NCI-H526 treated with DMSO at 0.1 percent for 48 hours (cell line): ENCODE measurements at places on chromosomes 6 and 20.

GRCh38 chr6:110542311-110543024 lies 66.1 kb upstream of the SLC22A16 start:
- no peak for DNase-seq

- no peak for DNase-seq
These were observed 34.7 kb downstream of the SLC2A4RG start for GRCh38 chr20:63774306-63774705.

DNA sequence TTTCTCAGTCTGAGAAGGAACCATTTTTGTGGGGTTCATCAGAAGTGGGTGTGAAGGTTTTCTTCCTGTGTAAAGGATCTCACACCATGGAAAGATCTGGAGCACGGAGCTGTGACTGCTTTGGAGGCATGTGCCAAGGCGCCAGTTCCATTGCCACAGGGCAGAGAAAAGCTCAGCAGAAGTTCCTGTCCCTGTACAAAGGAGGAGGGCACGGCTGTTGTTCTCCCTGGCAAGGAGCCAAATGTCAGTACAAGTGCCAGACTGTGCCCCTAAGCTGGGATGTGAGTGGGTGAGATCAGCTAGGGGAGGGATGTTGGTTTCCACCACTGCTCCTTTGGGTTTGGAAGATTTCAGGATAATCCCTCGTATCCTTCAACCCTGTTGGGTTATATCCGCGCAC lies 117.3 kb downstream of the CRYBG1 start:
- DNase-seq = no peak

- no peak for DNase-seq
These were observed 18.7 kb downstream of the ZNF451 start for GRCh38 chr6:57108691-57109090.

DNA sequence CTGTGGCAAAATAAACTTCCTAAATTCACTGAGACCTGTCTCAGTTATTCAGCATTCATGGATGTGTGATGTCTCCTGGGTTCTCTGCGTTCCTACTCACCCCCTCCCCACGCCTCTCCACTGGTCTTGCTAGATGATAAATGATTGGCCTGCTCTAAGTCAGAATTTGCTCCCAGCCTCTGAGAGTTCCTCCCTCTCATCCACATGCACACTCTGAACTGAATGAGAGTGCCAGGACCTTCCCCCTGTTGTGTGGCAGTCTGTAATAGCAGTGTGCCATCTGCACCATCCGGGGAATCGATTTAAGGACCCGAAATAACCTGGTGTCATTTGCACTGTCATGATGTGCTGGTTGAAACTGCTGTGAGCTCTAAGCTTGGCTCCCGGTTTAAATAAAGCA lies 135.8 kb upstream of the AFDN start:
- no peak for DNase-seq

- DNase-seq = no peak
These were observed at the start of gene PTK6 for GRCh38 chr20:63536997-63537524. Gene PTK6 (minus strand): TSS chr20:63537376. CDS start chr20:63537314, 62 bp downstream.

DNA sequence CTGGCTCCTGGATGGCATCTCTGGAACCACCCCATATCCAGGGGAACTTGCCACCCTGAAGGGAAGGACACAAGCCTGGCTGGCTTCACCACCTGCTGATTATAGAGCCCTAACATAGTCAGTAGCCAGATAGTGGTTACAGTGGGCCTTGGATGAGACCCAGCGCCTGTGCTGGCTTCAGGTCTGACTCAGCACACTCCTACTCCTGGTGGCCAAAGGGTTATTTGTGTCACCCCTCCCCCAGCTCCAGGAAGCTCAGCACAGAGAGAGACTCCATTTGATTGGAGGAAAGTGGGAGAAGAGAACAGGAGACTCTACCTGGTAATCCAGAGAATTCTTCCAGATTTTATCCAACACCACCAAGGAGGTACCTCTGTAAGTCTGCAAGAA lies 12.8 kb downstream of the SNX14 start:
- DNase-seq = no peak

DNA sequence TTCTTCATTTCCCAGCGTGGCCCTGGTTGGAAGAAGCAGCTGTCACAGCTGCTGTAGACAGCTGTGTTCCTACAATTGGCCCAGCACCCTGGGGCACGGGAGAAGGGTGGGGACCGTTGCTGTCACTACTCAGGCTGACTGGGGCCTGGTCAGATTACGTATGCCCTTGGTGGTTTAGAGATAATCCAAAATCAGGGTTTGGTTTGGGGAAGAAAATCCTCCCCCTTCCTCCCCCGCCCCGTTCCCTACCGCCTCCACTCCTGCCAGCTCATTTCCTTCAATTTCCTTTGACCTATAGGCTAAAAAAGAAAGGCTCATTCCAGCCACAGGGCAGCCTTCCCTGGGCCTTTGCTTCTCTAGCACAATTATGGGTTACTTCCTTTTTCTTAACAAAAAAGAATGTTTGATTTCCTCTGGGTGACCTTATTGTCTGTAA lies 292.7 kb downstream of the ESR1 start:
- DNase-seq = no peak

GRCh38 chr6:75118925-75119515 lies 86.8 kb downstream of the COL12A1 start:
- DNase-seq = no peak

GRCh38 chr6:140052736-140053729 lies 678.6 kb upstream of the CITED2 start:
- no peak for DNase-seq

GRCh38 chr20:37274851-37275524 lies 13.4 kb upstream of the GHRH start:
- no peak for DNase-seq

DNA sequence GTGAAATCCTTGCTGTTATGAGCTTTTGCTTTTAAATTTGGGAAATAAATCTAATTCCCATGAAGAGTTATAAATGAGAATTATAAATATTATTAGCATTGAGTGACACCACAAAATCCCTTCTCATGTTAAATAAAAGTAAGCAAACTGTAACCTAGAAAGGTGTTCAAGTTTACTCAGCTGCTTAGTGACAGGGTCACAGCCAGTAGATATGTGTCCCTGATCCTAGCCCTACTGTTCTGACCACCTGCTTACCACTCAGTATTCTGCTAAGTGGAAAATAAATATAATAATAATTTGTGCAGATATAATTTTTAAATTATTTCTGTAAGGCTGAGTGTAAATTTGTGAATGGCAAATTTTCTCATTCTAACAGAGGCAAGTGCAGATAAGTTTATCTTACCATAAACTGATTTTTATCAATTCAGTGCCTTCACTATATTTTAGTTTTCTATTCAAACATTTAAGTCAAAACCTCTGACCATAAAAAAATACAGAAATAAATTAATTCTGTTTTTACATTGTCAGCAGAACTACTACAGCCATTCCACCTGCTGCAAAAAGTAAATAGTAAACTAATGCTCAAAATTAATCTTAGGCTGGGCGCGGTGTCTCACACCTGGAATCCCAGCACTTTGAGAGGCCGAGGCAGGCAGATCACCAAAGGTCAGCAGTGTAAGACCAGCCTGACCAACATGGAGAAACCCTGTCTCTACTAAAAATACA lies 118.2 kb downstream of the TENT5A start:
- DNase-seq = no peak

GRCh38 chr6:16836144-16836981 lies 75.1 kb upstream of the ATXN1 start:
- DNase-seq = no peak

DNA sequence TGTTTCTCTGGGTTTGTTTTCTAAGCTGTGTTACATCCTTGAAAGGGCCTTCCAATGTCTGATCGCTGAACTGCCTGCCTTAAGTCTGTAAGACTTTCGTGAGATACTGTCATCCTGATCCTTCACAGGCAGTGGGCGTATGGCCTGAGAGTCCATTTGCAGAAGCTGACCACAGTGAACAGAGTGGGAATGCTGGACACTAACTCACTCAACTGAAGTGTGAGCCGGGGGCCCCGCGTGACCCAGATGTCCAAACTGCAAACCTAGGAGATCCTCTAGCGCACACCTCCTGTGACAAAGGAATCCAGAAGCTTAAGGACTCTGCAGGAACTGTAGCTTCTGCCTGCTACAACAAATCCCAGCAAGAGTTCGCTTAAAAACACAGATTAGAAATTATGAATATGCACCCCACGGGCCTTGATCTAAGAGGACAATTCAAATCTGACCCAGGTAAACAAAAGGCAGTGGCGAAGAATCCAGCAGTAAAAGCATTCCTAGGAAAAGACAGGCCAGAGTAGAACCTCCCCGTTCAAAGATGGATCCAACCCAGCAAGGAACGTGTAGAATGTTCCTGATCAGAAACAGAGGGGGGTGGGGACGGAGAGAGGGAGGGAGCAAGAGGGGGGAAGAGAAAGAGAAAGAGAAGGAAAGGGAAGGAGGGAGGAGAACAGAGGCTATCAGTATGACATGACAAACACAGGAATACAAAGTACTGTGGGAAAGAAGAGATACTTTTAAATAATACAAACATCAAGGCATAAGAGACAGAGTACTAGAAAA lies 135.0 kb upstream of the AFDN start:
- no peak for DNase-seq

DNA sequence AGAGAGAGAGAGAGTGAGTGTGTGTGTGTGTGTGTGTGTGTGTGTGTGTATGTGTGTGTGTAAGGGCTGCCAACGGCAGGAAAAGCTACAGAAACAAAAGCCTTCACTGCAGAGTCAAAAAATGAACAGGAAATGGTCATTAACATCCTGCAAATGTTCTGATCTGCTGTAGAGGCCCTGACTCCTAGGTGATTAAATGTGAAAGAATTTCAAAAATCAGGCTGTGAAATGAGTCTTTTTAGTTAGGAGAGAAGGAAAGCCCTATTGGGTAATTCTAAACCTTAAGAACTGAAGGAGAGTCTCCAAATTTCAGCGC lies 166.5 kb upstream of the MYLIP start:
- DNase-seq = no peak

GRCh38 chr6:34904990-34905613 lies 16.0 kb downstream of the ANKS1A start:
- no peak for DNase-seq

DNA sequence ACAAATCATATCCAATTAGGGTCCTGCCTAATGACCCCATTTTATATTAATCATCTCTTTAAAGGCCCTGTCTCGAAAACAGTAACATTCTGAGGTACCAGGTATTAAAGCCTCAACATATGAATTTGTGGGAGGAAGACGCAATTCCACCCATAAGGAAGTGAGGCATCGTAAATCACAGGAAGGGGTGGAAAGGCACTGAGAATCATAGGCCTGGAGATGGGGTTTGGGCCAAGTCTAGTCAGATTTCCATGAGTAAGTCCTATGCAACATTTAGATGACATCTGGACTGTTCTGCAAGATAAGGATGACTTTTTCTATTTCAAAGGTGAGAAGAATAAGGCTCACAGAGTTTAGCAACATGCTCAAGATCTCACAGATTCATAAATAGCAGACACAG lies 534.0 kb downstream of the KHDRBS2 start:
- no peak for DNase-seq

- no peak for DNase-seq
These were observed 9.4 kb downstream of the ABCC10 start for GRCh38 chr6:43436577-43437282.

- no peak for DNase-seq
These were observed 8.1 kb downstream of the CEBPB start for GRCh38 chr20:50198716-50199115.

- DNase-seq = no peak
These were observed 179.6 kb upstream of the CCN2 start for GRCh38 chr6:132130626-132131298.

DNA sequence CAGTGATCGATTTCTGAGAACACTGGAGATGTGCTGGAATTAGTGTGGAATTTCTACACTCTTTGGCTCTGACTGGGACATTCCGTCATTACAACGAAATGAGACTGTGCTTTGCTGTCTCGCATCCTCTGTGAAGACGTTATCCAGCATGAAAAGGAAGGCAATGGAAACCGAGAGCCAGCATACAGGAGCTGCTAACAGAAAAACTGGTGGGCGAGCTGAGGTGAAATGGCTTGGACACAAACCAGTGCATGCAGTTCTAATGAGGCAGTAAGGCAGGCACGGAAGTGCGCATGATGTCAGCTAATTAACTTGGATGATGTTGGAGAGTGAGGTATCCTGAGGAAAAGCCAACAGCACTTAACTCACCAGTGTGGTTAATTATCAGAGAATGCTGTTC lies 202.8 kb upstream of the AGPAT4 start:
- no peak for DNase-seq

DNA sequence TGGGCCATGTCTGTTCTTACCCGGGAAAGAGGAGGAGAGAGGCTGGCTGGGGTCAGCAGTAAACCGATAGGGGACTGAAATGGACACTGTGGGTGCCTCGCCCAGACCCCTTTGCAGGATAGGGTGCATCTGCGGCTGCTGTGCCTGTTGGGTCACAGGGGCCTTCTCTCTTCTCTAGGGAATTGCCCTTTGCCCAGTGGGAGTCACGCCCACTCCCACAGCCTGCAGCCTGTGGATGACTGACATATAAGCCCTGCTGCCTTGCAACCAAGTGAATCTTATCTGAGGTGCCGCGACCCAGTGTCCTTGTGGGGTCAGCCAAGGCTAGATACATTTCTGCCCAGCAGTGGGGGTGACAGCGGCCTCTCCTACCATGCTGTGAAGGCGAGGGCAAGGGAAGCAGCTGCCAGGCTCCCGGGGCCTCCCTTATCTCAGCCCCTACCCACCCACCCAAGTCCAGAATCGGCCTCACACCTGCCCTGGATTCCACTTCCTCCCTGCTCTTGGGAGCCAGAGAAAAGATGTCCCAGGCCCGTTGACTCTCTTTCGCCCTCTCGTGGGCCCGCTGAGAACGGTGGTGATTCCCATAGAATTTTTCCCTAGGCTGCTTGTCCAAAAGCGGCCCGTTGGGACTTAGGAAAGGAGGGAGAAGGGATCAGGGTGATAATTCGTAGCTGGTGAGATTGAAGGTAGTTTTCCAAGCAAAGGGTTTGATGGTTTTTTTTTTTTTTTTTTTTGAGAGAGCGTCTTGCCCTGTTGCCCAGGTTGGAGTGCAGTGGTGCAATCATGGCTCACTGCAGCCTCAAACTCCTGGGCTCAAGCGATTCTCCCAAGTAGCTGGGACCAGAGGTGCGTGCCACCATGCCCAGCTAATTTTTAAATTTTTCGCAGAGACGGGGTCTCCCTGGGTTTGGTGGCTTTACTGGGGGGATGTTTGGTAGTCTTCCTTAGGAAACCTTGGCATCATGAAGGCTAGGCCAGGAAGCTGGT lies 76.4 kb upstream of the RNF24 start:
- peak; percentile 63 for DNase-seq

DNA sequence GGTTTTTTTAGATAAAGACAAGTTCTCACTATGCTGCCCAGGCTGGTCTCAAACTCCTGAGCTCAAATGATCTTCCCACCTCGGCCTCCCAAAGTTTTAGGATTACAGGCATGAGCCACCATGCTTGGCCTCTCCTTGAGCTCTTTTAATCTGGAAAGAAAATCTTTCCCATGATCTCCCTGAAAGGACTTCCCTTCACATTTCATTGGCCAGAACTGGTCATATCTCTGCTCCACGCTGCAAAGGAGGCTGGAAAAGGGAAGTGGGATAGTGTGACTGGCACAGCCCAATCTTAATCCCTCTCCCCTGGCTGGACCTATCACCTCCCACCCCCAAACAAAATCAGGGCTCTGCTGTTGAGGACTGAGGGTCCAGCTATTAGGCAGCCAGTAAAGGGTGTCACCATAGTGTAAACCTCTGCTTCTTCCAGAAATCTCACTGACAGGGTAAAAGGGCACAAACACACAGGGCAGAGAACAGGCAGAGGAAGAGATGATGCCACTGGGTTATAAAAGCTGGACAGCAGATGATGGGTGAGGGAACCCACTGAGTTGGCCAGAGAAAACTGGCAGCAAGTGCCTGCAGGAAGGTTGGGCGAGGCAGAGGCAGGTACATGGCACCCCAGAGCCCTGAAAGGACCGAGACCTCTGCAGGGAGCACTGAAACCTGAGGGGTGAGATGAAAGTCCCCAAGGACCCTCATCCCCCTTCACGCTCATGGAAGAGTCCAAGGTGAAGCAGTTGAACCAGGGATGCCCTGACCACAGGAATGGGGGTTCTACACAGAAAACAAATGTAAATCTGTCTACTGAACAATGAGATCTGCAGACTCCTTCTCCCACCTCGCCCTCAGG lies 83.1 kb upstream of the PTPN1 start:
- DNase-seq = no peak
